Activated naive CD4-positive, alpha-beta T cell treated with anti-CD3 and anti-CD28 coated beads, Interleukin-2, amount 10 ng/mL, durations not matched to agents 7 days and 5 days (primary cell): ENCODE measurements at places on chromosomes 11 and 22.
A peak's percentile ranks its signal among the peaks of the same experiment; 100 is the strongest.

DNA sequence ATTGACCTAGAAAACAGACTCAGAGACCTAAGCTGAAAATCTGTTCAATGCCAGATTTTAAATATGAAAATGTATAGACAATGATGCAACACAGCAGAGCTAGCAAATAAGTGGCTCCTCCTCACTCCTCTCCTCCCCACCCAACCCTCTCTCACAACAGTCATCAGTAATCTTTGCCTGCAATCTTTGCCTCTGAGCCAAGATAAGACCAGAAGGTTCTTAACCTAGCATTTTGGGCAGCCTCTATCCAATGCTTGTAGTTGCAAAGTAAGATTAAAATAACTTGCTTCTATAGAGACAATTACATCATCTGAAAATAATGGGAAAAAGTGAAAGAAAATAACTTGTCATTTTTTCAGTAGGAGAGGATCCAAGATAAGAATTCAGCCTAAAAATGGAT, 117.3 kb downstream of the PARVA start:
- DNase-seq, result no peak

GRCh38 chr11:110755941-110756340, 43.7 kb upstream of the ARHGAP20 start:
- DNase-seq, result no peak

- no peak for DNase-seq
These were observed 23.3 kb upstream of the SERPIND1 start for GRCh38 chr22:20750461-20751184.

DNA sequence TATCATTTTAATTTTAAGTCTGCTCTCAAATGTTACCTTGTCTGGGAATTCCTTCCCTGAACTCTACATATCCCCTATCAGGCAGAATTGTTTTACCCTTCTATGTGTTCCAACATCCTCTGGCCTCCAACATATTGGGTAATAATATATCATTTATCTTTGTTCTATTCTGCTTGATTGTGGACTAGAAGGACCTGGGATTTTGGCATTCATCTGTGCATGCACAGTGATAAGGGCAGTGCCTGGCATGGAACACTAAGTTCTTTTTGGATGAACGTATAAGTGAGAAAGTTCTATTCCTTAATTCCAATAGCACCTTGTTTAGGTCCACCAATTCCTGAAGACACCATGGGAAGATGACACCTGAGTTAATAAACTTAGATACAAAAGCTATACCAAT, 1.2 kb upstream of the MS4A2 start:
- no peak for DNase-seq

GRCh38 chr11:33263549-33263948, 6.4 kb downstream of the HIPK3 start:
- DNase-seq, result no peak

- no peak for DNase-seq
These were observed 8.1 kb upstream of the UPK2 start for GRCh38 chr11:118948000-118948399.

GRCh38 chr22:20109411-20110358, 6.2 kb upstream of the RANBP1 start:
- DNase-seq, result no peak

GRCh38 chr11:17985517-17985916, 27.3 kb downstream of the SERGEF start:
- DNase-seq, result no peak

DNA sequence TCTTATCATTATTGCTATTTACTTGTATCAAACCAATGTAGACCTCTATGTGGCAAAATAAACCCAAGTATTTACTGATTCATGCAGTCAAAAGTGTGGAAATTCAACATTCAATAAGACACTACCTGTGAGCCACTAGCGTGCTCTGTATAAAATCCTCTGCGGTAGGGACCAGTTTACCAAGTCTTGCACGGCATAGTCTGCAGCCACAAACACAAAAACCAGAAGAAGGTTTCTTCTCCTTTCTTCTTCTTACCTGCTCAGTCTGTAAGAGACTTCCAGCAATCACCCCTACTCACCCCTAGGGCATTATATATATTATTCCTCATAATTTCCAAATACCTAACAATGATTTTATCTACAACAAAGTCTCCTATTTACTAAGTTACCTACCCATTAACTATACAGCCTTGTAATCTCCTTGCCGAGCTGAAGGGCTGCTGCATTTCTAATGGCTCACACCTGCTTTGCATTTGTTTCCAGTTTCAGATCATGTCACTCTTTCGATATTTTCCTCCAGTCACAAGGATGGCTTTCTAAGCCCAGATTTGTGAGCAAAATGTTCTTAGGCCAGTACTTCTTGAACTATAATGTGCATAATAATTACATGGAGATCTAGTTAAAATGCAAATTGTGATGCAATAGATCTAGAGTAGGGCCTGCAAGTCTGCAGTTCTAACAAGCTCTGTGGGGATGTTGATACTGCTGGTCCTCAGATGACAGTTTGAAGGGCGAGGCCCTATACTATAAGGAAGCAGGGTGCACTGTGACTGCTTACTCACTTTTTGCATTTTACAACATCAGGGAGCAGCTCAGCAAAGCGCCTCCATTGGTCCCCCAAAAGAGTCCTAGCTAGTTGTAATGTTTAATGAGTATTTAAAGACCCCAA, 191.9 kb upstream of the DDI1 start:
- DNase-seq, result no peak

DNA sequence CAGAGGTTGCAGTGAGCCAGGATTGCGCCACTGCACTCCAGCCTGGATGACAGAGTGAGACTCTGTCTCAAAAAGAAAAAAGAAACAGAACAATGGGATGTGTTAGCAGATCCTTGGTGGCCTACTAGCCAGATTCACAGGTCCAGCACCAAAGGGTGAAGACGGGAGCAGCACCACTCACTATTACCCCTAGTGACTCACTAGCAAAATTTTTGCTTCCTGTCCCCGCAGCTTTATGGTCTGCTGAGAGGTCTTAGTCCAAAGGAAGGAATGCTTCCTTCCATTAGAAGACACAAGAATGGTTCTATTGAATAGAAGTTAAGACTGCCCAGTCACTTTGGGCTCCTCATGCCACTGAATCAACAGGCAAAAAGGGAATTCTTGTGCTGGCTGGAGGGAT, 35.9 kb upstream of the NUP50 start:
- DNase-seq, result no peak

DNA sequence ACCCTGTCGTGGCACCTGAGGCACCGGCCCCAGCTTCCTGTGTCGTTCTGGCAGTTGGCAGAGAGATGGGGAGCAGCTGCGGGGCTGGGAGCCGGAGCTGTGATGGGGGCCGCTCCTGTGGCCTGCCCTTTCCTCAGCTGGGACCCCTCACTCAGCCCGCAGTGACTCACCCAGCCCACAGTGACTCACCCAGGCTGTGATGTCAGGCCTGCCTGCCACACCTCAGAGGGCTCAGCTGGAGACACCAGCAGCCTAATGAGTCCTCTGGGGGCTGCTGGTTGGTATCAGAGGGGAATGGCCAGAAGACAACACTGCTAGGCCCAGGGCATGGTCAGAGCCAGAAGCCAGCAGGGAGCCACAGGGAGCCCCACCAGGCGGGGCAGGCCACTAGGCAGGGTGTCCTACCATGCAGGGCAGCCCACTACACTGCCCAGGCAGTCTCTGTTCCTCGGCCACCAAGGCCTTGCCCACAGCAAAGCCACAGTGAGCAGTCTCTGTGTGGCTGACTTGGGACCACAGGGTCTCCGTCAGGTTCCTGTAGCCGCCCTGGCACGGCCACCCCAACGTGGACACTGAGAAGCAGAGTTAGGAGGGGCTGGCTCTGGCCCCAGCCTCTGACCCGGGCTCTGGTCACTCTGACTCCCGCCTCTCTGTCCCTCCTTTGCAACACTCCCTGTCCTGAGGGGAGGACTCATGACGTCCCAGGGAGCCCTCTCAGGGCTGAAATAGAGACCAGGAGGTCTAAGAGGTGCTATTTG, 4.2 kb upstream of the FXYD2 start:
- peak; percentile 76 for DNase-seq

GRCh38 chr11:32792948-32793475, 1.4 kb downstream of the CCDC73 start:
- peak; percentile 75 for DNase-seq

GRCh38 chr22:49546811-49547585, 280.7 kb downstream of the BRD1 start:
- DNase-seq, result peak; percentile 17

GRCh38 chr11:7462706-7463105, 22.6 kb upstream of the OLFML1 start:
- no peak for DNase-seq

DNA sequence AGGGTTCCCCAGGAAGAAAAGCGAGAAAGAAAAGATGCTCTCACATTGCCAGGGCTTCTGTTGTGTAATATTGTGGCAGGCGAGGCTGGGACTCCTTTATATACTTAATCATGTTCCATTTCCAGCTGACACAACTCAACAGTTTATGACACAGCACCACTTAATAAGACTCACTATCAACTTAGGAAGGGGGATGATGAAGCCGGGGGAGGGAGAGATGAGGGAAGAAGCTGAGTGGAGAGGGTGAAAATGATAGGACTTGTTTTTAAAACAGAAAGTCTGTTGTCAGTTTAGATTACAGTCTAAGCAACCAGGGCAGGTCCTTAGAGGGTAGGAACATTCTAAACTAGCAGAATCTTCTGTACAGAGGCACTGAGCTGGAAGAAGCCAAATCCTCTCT, 397.0 kb downstream of the NXPE2 start:
- DNase-seq, result no peak

- DNase-seq, result no peak
These were observed 63.7 kb downstream of the MICAL2 start for GRCh38 chr11:12174128-12174476.

- no peak for DNase-seq
These were observed 78.4 kb downstream of the ETS1 start for GRCh38 chr11:128508770-128509510.

GRCh38 chr11:114293201-114293711, 2.9 kb upstream of the NNMT start:
- DNase-seq, result no peak

GRCh38 chr11:6931146-6931713, 5.0 kb downstream of the ZNF215 start:
- no peak for DNase-seq

- DNase-seq, result no peak
These were observed 123.9 kb downstream of the MRTFA start for GRCh38 chr22:40512426-40513136.

DNA sequence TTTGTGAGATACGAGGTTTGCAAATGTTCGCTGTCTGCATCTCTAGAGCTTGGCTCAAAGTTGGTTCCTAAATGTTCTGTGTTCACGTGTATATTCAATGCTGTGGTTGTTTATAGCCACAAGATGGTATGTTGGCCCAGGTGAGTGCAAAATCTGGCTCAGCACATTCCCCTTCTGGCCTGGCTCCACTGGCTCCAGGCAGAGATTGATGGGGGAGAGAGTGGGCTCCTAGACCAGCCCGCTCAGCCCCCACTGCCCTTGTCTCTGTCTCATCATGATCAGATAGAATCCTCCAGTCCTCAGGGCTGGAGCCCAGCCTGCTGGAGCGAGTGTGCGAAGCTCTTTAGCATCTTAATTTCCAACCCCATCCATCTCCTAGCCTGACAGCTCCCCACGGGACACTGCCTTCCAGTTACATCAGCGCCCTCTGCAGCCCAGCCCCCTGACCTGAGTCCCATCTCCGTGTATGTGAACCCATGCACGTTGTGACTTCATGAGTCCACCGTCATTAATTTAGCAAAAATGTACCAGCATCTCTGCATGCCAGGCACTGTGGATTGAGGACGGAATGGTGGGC, 2.0 kb downstream of the P2RX3 start:
- no peak for DNase-seq

DNA sequence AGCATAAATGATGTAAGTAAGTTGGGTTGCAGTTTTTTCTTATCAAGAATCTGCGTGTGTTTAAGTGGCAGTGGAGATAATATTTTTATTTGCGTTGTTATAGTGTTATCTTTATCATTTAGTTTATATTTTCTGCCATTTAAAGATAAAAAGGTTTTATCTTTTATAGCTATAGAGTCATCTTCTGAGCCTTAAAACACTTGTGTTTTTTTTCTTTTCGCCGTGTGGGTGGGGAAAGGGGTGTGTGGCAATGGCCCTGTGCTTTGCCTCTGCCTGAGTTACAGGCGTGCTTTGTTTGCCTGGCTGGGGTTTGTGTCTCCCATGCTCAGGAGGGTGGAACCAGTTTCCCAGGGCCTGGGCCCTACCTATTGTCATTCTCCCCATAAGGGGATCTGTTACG, 16.2 kb downstream of the ARHGEF12 start:
- no peak for DNase-seq

DNA sequence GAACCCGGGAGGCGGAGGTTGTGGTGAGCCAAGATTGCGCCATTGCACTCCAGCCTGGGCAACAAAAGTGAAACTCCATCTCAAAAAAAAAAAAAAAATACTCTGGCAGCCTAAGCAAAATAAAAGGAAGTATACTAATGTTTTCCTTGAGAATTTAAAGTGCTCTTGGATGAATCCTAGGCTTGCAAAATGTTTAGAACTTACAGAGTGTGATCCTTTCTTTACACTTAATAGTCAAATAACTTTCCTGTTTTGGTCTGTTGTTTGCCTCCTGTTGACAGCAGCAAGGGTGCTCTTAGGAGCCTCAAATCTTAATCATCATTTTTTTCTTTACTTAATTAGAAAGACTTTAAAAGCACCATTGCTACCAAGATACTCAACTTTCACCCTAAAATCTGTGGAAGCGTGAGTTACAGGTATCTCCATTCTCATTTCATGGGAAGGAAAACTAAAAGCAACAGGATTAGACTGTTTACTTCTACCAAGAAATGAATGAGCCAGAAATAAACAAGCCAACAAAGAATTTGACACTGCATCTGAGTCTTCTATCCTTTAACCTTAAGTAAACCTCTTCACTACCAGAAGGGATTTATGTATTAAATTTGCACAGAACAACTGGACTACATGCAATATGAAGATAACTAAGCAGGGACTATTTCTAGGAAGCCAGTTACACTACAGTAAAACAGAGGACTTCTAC, 38.7 kb upstream of the CRTAM start:
- DNase-seq, result no peak

DNA sequence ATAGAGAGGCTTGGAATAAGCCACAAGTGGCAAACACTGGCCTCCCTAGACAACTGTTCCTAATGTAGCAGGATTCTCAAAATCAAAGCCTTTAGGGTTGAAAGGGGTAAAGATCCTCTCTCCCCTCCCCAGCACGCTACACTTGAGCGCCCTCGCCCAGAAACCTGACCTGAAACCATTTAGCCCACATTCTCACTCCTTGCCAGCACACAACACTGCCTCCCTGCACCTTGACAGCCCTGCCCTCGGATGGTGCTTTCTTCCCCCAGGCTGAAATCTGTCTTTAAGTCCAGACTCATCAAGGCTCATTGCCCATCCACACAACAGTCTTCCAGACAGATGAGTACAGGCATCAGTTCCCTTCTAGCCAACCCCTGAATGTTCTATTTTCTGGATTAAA, 26.5 kb downstream of the CWC15 start:
- no peak for DNase-seq

DNA sequence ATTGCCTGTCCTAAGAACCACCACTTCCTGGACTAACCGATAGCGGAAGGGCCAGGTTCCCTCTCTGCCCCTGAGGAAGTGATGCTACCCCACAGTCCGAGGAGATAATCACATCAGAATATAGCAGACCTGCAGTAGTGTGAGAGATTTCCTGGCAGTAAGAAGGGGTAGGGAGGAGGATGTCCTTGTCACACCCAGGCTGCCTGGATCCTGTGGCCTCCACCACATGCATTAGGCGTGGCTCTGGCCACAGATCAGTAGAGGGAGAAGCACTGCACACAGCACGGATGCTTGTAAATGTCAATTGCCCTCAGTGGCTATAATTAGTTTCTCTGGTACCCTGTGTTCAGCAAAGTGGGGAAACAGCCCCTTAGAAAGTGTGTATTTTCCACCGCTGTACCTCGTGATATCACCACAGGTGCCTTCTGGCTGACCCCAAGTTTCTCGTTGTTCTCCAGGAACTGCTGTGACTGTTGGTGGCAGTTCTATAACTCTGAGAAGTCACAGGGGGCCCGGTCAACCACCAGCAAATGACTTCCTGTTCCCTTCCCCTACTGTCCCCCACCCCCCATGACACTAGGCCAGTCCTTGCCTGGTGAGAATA, 61.8 kb downstream of the UBASH3B start:
- peak; percentile 55 for DNase-seq
